ENCODE measurements at places on chromosomes 7 and 10.
A peak's percentile ranks its signal among the peaks of the same experiment; 100 is the strongest.

- DNase-seq, result peak; percentile 84
These were observed 275.2 kb downstream of the IPMK start for GRCh38 chr10:57992321-57993077.

- DNase-seq, result no peak
These were observed 32.9 kb downstream of the HOXA1 start for GRCh38 chr7:27062946-27063345.

DNA sequence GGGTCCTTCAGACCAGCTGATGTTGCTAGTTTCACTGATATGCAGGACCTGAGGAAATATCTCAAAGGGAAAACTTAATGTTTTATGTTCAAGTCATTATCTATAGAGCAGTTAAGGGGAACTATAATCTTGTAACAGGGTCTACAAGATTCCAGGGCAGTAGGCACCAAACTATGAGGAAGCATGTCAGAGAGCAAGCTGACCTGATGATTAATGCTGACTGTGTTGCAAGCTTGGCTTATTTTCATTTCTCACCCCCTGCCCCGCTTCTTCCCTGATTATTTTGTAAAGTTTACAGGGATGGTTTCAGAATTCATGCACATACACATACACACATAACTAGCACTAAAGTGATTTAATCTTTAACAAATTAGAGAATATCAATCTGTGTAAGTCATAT is 84.3 kb upstream of the CACNA2D1 start:
- DNase-seq, result no peak

GRCh38 chr7:520503-521161 is 986 bp upstream of the PDGFA start:
- DNase-seq, result no peak

DNA sequence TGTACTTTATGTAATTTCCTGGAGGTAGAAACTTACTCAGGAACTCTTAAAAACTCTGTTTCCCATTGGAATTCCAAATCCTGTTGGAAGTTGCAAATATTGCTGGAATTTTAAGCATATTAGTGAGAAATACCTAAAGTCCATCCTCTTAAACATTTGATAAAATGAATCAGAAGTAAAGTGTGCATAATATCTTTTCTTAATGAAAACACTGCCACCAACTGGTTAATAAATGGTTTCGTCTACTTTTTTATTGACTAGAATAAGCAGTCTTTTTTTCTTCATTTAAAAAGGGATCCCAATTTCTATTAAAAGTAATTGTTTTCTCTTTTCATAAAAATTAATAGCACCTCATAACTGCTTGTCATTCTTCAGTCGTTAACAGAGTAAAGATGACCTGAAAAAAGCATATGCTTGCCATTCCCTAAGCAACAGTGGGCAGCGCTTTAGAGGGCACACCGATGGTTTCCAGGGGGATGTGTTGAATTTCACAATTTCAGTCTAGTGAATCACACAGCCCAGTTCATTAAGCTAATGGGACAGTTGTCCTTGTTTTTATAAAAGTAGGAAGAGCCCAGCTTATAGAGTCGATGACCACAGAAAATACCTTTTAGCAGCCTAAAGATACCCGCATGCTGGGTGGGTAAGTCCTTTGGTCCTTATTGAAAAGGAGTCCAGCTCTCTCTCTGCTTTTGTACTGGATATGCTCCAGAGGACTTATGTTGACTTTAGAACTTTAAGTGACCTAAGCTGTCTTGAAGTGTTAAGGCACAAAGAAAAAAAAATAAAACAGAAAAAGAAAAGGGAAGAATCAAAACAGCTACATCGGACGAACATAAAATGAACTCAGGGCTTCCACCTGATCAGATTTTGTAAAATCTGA is 28.5 kb downstream of the NPS start:
- DNase-seq, result no peak

DNA sequence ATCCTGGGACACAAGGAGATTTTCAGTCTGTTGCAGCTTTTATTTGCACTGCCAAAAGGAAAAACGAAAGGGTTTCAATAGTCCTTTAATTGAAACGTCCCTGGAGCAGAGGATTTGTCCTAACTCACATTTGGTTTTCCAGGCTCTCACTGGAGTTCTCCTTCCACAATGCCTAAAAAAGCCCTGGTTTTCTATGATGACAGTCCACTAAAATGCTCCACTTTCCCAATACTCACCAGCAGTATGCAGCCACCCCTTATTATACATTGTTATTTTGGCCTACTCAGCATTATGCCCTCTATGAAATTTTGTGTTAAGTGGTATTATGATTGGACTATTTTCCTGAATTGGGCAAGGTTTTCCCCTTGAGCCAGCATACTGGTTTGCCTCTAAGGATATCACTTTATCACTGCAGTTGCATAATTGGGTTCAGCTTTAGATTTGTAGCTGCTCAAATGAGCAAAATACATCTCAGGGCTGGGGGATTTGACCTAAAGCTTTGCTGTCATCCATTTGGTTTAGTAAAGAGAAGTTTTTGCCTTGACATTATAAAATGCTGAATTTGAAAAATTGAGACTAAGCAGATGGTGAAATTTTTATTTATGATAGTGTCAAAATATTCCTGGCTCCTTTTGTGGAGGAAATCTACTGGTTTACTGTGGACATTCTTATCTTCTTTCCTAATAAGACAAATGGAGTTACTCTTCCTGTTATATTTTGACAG is 239.2 kb downstream of the RNLS start:
- no peak for DNase-seq

GRCh38 chr7:25238066-25238725 is 9.9 kb upstream of the NPVF start:
- DNase-seq, result no peak

GRCh38 chr7:128167042-128167701 is 73.9 kb upstream of the LEP start:
- peak; percentile 27 for DNase-seq

DNA sequence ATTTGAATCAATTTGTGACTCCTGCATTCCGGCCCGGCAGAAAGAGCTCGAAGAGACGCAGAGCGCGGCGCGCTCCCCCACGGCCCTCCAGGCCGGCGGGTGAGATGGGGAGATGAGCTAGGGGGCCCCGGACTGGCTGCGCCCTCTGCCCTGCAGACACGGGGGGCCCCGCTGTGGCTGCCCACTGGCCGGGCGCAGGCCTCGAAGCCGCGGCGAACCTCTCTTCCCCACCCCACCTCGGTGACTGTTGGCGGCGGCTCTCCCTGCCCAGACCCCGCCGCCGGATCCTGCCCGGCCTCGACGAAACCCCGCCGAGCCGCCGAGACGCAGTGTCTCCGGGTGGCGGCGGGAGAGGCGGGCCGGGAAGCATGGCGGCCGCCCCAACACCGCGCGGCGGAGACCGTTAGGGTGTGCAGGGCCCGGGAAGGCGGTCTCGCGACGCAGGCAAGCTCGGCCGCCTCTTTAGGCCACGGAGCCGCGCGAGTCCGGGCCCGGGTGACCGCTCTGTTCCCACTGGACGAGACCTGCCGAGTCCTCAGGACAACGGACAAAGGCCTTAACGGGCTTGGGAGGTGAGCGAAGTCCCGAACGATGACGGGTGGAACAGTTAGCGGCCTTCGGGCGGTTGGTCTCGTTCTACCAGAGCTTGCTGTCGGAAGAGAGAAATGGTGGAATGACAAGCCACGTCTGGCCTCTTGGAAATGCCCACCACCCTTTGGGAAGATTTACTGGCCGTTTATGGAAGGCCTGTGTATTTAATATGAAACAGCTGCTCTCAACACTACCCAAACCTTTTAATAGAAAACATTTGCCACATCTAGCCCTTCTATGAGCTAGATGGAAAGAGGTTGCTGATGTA is 24.3 kb downstream of the NUP42 start:
- no peak for DNase-seq

DNA sequence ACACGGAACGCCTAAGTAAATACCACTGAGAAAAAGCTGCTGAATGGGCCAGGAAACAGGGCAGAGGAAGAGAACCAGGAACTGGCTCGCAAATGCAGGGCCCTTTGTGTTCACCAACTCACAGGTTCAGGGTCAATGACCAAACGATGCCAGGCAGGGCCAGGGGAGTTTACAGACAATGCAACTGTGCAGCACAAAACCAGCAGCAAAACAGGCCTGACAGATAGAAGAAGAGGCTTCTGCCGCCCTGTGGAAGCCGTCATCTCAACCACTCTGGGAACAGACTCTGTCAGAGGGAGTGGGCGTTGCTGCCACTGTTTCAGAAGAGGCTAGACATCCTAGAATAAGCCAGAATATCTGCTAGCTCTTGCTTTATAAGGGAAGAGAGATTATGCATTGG is 117.9 kb downstream of the KMT2E start:
- peak; percentile 26 for DNase-seq

DNA sequence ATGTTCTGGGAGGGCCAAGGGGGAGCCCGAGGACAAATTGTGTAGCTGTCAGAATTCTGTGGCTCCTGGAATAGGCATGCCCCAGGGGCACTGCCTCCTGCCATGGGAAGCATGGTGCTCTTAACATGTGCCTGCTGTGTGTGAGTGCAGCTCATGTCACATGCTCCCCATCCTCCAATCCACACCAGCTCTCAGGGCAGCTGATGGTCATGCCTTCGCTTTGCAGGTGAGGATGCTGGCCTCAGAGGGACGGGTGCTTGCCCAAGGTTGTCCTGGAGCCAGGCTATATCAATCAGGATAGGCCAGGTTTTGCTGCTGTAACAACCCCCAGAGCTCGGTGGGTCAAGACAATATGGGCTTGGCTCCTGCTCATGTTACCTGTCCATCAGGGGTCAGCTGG is 303.4 kb downstream of the RPS24 start:
- no peak for DNase-seq

- no peak for DNase-seq
These were observed 612 bp downstream of the KCP start for GRCh38 chr7:128909625-128910568.

DNA sequence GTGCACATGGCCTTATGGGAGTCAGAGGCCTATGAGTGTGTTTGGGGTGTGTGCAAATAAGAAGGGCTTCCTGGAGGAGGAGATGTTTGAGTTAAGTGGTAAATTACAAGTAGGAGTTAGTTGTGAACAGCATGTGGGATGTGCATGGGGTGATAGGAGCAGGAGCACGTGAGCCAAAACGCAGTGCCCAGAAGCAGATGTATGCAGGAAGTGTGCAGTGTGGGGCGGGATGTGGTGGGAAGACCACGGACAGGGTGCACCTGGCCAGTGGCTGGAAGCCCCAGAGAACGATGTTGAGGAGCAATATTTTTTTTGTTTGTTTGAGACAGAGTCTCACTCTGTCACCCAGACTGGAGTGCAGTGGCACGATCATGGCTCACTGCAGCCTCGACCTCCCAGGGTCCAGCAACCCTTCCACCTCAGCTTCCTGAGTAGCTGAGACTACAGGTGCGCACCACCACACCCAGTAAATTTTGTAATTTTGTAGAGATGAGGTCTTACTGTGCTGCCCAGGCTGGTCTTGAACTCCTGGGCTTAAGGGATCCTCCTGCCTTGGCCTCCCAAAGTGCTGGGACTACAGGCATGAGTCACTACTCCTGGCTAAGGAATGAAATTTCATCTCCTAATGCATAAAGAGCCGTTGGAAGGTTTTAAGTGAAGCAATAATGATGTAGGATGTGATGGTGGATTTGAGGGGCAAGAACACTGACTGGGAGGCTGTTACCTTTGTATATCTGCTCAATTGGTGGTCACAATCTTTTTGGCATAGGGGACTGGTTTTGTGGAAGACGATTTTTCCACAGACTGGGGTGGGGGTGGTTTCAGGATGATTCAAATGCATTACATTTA is 78.4 kb downstream of the LYZL2 start:
- no peak for DNase-seq

DNA sequence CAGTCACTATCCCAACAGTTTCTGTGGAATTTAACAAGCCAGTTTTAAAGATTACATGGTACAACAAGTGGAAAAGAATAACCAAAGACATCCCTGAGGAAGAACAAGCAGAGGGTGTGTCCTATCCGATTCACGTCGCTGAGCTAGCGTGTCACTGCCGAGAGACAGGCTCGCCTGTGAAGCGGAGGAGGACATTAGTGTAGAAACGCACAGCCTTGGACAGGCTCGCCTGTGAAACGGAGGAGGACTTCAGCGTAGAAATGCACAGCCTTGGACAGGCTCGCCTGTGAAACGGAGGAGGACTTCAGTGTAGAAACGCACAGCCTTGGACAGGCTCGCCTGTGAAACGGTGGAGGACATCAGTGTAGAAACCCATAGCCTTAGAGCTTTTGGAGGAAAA is 52.7 kb upstream of the INPP5A start:
- DNase-seq, result no peak

GRCh38 chr7:42907316-42907715 is 4.6 kb downstream of the C7orf25 start:
- no peak for DNase-seq

GRCh38 chr10:71202314-71202713 is 10.1 kb upstream of the UNC5B start:
- DNase-seq, result no peak

DNA sequence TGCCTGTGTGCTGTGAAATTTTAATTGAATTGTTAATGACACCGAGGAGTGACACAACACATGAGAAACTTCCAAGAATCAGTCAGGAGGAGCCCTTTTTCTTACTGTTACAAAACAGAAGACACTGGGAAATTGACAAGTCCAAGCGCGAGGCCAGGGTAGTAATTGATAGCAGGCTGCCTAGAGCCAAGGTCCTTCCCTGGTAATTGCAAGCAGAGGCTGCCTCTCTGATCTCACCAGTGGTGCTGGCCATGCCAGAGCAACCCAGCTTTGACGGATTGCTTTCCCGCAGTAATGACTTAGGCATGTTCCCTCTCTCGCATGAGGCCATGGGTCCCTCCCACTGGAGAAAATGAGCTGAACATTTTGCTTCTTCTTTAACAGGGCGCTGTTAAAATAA is 111.5 kb downstream of the LRMDA start:
- no peak for DNase-seq

DNA sequence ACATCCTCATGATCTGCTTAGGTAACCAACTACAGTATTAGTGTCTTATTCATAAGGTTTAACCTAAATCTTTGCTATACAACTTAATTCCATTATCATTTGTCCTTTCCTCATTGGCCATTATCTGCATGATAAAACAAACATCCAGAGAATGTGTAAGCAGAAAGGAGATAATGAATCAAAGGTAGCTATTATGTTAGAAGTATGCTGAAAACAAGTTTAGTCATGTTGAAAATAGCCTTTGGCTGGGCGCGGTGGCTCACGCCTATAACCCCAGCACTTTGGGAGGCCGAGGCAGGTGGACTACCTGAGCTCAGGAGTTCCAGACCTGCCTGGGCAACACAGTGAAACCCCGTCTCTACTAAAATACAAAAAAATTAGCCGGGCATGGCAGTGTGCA is 78.2 kb downstream of the NT5C2 start:
- DNase-seq, result no peak

DNA sequence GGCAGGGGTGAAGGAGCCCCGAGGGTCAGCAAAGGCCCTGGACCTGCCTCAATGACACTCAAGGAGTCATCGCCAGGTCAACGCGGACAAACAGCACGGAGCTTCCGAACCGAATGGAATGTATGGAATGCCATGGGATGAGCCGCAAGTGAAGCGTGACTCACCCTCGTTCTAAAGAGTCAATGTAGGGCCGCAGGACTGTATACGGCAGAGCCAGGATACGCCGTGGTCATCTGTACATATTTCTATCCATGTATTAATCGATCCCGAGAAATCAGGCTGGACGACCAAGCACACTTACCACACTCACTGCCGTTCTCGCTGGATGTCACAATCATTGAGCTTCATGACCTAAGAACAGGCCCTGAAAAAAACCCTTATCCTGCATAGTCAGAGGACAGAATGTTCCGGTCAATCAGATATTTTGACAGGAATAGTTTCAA is 4.3 kb downstream of the SNX8 start:
- peak; percentile 39 for DNase-seq

GRCh38 chr7:3301449-3301731 is 338 bp downstream of the SDK1 start:
- no peak for DNase-seq

- no peak for DNase-seq
These were observed 22.9 kb upstream of the PRKAR2B start for GRCh38 chr7:107021600-107021999.

- no peak for DNase-seq
These were observed 91.6 kb downstream of the RAB11FIP2 start for GRCh38 chr10:117955176-117955575.
